ENCODE measurements at places on chromosomes 3 and 15.

DNA sequence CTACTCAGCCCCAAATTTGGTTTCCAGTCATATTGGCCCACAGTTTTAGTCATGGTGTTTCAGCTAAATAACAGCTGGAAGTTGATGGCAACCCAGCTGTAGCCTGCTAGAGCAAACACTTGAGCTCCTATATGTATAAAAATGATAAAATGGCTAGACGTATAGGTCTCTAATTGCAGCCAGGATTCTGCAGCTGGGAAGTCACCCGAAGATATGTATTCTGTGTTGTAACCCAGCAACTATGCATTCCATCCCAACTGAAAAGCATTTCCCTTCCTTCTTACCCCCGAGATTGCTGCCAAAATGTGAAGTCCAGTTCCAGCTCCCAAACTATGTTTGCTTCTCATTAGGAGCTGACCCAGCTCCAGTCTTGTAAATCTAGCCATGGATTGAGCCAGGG, 408.4 kb downstream of the AGBL1 start:
- no peak for DNase-seq

DNA sequence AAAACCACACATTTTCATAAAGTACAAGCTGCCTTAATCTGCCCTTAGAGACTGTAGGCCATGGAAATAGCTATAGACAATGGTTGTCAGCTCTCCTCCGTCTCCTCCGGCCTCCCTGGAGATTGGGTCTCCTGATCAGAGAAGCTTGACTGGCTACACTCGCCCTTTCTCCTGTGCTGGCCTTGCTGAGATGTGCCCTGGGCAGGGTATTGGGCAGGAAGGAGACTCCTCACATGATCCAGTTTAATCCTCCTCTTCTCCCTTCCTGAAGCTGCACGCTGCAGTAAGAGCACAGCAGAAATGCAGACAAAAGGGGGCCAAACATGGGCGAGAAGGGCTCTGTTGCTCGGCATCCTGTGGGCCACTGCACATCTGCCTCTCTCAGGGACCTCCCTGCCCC, at the start of gene SLC24A5:
TSS of gene SLC24A5 (plus strand) at position 246 of the 400 bp plus-strand sequence. CDS start at position 301, 55 bp downstream.
- DNase-seq: no peak

DNA sequence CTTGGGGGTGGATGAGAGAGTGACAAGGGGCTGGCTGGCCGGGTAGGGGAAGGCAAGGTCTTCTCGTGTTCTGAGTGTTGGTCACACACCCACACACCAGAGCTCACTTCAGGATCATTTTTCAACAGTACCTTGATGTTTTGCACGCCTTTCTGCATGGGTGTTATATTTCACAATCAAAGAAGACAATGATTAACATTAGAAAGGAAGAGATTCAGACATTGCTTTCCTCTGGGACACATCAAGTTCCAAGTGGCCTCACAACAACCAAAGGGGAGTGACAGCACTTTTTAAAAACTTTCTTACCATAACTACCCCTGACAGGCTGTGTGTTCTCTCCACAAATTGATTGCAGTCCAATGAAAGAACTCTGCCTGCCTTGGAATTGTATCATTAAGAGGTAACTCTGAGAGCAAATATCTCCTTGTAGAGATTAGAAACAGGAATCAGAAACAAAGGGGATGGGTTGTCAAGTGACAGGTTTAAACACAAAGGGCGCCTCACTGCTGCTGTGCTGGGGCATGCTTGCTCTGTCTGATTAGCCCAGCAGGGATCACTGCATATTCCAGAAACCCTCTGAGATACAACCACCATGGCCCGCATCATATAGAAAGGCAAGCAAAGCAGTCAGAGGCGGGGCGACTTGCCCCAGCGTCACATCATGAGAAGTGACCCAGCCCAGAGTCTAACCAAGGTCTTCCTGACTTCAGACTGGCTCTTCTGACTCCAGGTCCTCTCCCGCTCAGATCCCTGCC, 230.8 kb downstream of the FEZF2 start:
- no peak for DNase-seq

DNA sequence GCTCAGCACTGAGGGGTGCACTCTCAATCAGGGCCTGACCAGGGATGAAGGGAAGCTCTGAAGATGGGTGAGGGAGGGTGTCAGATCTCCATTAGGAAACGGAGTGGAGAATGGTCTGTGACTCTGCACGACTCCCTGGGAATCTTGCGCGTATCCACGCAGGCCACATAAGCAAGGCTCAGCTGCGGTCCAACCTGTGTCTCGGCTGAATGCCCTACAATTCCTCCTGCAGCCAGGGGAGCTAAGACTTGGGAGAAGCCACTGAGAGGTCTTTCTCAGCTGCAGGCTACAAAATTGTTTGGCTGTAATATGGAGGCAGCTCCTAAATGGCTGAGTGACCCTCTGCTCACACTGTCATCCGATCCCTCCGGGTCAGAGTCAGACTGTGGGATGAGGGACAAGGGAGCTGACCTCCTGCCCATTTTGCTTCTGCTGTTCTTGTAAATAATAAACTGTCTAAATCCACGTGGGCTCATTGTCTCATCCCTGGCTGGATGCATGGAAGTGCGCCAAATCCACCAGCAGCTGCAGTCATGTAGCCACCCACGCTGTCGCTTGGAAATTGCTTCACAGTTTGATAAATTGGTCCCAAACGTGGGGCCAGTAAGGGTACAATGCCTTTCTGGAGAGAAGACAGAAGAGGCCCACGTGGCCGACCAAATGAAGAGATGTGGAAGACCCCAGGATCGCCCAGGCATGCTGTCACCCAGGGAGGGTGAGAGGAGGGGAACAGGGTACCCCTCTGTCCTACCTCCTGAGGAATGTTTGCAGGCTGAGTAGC, 30.5 kb downstream of the ALS2CL start:
- no peak for DNase-seq

- DNase-seq: no peak
These were observed 314.4 kb downstream of the MECOM start for GRCh38 chr3:169348929-169349621.

DNA sequence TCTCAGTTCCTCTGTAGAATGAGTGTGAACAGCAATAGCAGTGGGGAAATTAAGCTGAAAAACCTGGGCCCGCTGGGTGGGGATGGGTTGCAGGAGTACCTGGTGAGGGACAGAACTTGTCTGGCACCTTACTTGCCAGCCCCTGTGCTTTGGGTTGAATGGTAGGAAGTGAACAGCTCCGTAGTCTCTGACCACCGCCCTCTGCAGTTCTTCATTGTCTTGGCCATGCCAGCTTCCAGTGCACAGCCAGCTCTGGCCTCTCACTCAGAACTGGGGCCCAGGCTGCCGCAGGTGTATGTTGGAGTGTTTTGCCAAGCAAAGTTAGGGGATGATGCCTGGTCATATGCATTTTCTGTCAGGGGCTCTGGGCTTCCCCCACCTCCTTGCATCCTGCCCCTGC, 14.0 kb upstream of the CHST14 start:
- DNase-seq: no peak

GRCh38 chr3:48420561-48420960, 9.3 kb downstream of the PLXNB1 start:
- DNase-seq: no peak

GRCh38 chr3:72818092-72818773, 30.0 kb downstream of the SHQ1 start:
- no peak for DNase-seq

GRCh38 chr15:27353856-27354255, 382.9 kb downstream of the GABRG3 start:
- no peak for DNase-seq

GRCh38 chr3:80010021-80010571, 242.3 kb upstream of the ROBO1 start:
- no peak for DNase-seq

DNA sequence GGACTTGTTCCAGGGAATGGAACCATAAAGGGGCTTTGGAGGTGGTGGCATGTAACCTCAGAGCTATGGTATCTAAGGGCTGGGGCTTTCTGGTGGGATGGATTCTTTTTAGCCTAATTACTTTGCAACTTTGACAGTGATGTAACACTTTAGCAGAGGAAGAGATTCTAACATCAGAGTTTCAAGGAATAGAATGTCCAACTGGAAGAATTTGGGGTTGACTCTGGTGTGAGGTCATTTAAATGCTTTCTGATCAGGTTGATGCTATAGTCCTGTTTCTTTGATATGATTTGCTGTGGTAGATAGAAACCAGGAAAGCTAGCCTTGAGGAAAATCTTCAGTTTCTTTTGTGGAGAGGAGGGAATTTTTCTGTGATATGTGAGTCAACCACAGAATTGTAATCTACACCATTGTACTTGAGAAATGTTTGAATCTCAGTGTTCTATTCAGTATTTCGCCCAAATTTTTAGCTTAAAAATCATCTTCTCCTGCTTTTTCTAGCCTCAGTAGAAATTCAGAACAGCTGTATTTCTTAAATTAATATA, 40.0 kb downstream of the ATP2C1 start:
- DNase-seq: no peak

GRCh38 chr3:82461049-82461889, 699.8 kb upstream of the GBE1 start:
- no peak for DNase-seq

DNA sequence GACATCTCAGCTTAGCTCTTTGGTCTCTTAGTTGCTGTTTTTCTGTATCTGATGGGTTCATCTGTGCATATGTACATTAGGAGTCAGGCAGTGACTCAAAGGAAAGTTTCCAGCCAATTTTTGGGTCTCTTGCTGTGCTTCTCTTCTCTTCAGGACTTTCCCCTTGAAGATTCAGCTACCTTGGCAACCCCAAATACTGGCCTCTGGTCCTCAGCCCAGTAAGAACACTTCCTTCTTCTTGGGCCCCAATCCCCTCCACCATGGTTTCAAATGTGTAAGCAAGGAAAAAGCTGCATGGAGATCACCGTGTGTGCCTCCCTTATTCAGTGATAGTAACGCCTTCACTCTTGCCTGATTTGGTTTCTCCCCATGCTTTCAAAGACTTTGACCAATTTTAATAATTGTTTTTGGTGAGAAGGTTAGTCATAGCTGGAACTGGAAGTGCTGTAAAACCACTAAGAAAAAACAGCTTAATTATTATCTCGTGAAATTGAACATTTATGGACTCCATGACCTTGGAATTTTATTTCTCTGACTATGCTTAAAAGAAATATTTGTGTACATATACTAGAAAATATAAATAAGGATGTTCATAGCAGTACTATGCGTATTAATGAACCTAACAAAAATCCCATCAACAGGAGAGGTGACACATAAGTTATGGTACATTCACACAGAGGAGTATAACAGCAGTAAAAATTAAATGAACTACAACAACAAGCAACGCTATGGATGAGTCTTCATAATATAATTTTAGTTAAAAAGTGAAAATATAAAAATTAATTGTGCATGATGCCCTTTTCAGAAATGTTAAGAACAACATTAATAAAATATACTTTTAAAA, 125.3 kb upstream of the BCL6 start:
- no peak for DNase-seq
